Neural crest cell (in vitro differentiated cells): ENCODE measurements at places on chromosomes 4 and X. TPM values are rescaled to one million over a fixed set of nuclear protein-coding genes. Genes with fewer than 3 reads are reported as not detected.

NXF2B gene
- total RNA-seq = not detected in 2 replicates

RBM46 gene
- not detected in 2 replicates for total RNA-seq

- no peak for DNase-seq
These were observed 1.3 kb downstream of the PQBP1 start for GRCh38 chrX:48899078-48899410.

DNA sequence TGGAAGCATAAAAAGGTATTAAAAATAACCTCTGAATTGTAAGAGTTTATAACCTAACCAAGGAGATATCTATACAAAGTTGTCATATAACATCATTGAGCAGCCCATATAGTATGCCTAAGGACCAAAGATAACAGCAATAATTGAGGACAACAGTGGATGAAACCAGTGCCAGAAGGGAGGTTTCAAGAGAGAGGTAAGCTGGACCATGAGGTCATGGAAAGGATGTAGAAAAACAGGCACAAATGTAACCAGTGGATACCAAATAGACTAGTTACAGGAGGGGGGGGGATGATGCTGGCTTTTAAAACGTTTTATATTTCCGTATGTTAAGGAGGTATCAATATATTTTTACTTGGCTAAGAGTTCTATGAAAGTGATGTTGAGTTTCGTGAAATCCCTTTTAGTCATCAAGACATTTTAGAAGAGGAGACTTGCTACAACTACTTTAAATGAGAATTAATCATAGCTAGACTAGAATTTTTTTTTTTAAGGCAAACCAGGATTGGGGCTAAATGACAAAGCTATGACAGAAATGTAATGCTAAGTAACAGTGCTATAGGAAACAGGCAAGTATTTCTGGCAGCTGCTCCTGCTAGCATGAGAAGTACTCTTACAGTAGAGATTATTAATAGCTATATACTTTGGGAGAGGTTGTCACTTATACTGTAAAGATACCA lies 161.1 kb downstream of the FBXW7 start:
- DNase-seq = no peak

DNA sequence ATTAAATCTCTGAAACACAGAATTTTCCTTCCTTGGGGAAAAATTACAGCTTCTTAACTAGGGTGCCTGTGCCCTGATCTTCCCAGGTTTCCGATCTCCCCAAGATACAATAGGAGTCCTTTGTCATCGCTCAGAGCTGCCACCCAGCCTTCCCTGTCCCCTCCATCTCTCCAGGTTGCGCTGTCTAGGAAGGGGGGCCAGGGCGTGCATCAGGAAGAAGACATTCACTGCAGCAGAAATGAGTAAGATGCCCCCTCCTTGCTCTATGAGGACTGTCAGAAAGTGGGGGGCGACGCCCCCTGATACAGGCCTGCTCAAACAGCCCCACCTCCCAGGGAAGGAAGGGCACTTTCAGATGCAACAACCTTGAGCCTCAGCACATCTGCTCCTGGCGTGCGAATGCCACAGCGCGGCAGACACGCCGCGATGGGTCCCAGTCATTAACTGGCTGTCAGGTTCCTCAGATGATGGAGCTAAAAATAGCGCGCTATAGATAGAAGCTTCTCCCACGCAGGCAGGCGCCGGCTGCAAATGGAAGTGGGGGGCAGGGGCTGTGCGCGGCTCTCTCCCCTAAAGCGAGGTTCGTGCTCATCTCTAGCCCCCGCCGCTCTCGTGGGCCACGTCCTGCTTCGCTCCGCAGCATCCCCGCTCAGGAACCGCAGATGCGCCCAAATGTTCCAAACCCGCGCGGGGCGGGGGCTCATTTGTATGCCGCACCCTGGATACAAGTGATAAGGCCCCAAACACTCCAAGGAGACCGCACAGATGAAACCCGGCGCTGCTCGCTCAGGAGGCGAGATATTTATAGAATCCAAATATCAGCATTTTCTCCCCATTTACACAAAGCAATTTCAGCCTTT lies 57.6 kb upstream of the LGI2 start:
- DNase-seq = no peak

GUCY1A1 gene
- total RNA-seq = 0.44 and 0.75 TPM in 2 replicates

MAGEC1 gene
- not detected in 2 replicates for total RNA-seq

GRCh38 chr4:163764569-163764968 lies 270.1 kb downstream of the TMA16 start:
- no peak for DNase-seq

GRCh38 chr4:152220201-152220666 lies 315.7 kb downstream of the FBXW7 start:
- no peak for DNase-seq

DNA sequence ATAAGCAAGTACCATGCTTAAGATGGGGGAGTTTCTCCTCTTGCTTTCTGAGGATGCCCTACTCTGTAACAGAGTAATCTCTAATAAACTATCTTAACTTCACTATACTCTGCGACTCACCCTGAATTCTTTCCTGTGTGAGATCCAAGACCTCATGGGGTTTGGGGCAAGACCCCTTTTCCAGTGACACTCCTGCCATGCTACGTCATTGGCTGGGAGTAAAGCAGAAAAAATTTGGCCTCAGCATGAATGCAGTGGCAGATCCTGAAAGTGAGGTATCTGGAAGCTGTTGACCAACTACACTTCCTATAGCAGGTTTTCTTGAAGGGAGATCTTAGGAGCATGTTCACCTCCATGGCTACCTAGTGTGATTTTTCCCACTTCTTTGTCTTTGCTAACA lies 109.1 kb upstream of the MED14 start:
- no peak for DNase-seq

HTN3 gene
- not detected in 2 replicates for total RNA-seq

- no peak for DNase-seq
These were observed 99.3 kb downstream of the ANXA5 start for GRCh38 chr4:121597346-121597934.
